Stimulated activated CD4-positive, alpha-beta T cell treated with anti-CD3 and anti-CD28 coated beads, TNF-alpha, amount 100 ng/mL, for 24 hours (primary cell): ENCODE measurements at places on chromosomes 12 and 14.

- DNase-seq = no peak
Observed at GRCh38 chr12:124305136-124305535, 10.2 kb downstream of the RFLNA start.

DNA sequence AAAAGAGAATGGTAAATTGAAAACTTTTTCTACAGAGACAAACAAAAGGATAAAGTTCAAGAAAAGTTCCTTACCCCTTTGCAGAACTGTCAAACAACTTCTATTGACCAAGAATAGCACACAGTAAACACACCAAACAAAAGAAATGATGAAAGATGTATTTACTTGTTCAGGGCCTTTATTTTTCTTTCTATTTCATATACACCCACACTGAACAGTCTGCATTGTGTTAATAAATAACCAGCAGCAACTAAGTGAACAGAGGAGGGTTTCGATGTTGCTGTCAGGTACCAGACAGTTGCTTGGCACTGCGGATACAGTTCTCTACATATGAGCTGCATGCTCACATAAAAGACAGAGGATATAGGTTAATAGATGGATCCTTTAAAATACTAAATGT lies 122.1 kb downstream of the SOX5 start:
- no peak for DNase-seq

DNA sequence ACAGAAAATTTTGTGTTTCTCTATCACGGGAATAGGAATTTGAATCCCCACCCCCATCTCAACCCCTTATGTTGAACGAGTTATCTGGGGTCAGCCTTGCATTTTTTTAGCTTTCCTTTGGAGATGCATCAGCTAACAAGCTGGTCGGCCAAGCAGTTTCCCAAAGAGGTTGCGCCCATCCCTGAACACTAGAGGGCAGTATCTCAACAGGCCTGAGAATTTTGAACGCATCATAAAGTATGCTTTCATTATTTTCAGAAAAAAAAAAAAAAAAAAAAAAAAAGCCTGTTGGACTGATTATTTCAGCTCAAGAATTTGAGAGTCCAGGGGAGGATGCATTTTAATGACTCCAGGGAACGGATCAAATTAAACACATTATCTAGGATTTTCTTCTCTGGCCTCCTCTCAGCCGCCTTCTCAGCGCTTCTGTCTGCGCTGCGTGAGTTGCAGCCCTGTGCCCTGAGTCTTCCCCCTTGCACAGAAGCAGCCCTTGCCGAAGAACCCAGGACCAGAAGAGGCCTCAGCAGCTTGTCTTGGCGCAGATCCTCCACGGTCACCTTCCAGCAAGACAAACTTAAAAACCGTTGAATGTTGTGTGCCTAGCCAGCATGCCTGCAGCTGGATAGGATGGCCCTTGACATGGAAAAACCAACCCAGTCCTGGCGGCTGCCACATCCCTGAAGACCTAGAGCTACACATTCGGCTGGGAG lies 76.6 kb upstream of the GZMB start:
- DNase-seq = peak; percentile 48

DNA sequence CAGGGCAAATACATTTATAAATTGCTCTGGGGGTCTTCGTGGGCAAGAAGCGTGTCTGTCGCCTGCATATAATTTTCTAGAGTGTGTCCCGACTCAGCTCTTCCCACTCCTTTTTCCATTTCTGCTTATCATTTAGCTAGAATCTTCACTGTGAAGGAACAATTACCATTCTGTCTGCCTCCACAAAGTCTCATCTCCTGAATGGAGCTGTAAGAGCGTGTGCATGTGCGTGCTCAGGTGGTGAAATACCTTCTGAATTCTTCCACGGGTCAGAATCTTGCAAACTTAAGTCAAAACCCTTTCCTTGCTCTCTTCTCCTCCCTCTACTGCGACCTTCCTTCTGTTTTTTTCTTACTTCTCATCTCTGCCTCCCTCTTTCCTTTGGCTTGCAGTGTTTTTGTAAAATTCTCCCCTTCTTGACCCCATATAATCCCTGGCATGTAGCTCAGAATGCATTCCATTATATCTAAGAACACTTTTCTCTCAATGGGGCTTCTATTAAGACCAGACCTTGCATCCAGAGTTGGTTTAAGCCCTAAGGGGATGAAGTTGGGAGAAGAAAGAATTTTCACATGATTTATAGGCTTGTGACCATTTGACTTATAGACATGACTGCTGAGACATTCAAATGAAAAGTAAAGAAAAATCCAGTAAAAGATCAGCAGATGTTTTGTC lies 25.0 kb upstream of the GSG1 start:
- no peak for DNase-seq

- DNase-seq = peak; percentile 28
Observed at GRCh38 chr14:76050797-76051392, 65.3 kb downstream of the IFT43 start.

- no peak for DNase-seq
Observed at GRCh38 chr14:23861666-23862065, 91.9 kb upstream of the DHRS4 start.

GRCh38 chr14:68651652-68652432 lies 141.0 kb downstream of the ZFP36L1 start:
- no peak for DNase-seq

DNA sequence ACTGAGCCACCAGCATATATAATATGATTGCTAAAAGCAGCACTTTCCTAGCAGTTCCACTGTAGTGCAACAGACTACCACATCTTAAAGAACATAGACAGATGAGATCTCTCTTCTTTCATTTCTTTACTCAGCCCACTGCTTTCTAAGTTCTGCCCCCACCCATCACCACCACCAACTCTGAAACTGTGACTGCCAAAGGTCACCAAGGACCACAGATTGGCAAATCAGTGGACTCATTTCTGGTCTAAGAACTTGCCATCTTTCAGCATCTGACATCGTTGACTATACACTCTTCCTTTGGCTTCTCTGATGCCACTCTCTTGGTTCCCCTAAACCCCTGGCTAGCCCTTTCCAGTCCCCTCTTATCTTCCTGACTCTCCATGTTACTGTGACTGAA lies 38.4 kb downstream of the IFNG start:
- peak; percentile 42 for DNase-seq

DNA sequence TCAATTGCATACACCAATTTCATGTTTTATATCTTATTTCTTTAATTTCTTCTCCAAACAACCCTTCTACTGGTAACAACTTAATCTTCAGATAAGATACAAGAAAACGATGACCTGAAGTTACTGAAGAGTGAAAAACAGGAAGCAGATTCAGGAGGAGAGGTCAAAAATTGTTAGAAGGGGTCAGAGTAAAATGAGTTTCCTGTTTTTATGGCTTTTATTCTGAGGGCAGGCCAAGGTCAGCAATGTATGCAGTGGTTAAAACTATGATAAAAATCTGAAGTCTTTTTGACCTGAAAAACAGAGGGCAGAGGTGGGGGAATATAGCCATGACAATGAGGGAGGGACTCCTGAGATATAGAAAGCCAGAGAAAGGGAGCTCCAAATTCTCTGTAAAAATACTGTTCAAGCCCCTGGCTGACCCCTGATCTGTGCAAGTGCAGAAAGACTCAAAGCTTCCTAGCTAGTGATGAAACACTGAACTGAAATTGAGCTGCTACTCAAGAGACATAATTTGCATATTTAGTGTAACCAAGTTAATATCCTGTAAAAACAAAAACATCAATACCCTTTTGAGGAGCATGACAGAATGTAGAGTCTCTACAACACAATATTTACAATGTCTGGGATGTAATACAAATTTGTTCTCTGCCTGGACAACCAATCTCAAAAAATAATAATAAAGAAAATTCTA lies 514.3 kb upstream of the SEL1L start:
- no peak for DNase-seq

- no peak for DNase-seq
Observed at GRCh38 chr14:101132051-101132571, 228.6 kb upstream of the RTL1 start.

- no peak for DNase-seq
Observed at GRCh38 chr12:121866331-121866730, 7.7 kb upstream of the HPD start.

GRCh38 chr14:53148671-53149070 lies 4.5 kb downstream of the DDHD1 start:
- no peak for DNase-seq

GRCh38 chr14:30252151-30252550 lies 306.8 kb upstream of the G2E3 start:
- no peak for DNase-seq

- DNase-seq = no peak
Observed at GRCh38 chr14:68404652-68405183, 388.1 kb downstream of the ZFP36L1 start.

DNA sequence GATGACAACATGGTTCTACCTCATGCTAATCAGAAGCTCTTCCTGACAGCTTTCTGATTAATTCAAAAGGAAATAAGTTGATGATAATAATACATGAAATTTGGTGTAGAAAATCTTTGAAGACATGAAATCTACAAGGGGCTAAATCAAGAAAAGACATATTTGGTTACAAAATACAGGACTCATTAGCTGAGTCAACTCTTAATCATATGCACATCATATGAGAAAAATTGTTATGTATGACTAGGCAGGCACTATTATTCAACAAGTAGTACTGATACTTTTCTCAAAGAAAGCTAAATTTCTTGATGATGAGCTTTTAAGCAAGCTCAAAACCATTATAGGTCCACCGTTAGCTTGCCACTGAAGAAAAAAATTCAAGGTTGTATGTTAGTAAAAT lies 7.1 kb downstream of the ABCC9 start:
- no peak for DNase-seq

DNA sequence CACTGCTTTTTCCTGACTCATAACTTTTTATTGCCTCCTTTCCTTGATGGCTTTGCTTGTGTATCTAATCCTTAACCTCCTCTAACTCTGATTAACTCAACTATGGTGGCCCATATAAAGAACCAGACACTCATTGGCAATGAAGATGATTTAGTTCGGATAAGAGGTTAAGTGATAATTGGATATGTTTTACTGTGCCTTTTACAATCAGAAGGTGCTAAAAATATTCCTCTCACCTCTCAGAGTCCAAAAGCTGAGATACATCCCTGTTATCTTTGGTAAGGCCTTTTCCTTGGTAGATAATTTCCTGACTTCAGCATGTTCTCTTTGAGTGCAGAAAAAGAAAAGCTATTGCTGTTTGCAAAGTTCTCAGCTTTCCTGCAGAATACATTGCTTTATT lies 367.7 kb downstream of the SLC16A7 start:
- no peak for DNase-seq

DNA sequence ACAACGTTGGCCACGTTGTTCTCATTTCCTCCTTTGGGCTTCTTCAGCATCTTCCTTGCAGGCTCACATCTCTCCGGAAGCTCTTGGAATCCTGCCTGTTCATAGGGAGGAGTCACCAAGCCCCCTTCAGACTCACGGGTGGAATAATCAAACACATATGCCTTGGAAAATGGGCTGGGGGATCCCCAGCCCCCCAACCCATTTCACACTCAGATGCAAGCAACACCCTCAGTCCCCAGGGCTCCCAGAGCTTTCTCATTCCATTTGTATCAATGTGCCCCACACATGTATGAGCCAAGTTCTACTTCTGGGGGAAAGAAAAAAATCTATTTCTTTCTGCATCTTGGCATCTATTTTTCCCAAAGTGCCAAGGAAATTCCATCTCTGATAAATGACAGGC lies 33.1 kb downstream of the WSCD2 start:
- DNase-seq = no peak

DNA sequence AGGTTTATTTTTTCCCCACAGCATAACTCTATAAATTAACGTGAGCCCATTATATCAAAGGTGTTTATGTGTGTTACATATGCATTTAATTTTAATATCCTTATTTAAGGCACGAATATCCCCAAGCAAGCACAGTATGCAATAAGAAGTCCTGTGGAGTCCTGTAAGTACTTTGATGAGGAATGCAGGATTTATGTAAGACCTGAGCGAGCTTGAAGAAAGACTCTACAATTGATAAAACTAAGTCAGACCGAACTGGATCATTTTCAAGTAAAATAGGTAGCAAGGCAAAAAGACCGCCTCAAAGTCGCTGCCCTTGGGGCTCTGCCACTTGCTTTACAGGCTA lies 755 bp downstream of the SLC25A21 start:
- no peak for DNase-seq

DNA sequence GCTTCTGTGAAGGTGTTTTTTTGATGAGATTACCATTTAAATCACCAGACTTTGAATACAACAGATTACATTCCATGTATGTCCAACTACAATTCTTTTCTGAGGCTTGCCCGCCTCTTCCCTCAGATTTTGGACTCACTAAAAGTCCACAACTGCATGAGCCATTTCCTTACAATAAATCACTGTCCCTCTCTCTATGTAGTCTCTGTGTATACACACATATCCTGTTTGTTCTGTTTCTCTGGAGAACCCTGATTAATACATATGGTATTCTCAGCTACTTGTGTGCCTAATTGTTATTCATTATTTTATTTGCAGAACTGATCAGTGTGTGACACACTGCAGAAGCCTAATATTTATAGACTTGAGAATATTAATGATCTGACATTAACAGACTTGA lies 2.4 kb upstream of the MIPOL1 start:
- no peak for DNase-seq

DNA sequence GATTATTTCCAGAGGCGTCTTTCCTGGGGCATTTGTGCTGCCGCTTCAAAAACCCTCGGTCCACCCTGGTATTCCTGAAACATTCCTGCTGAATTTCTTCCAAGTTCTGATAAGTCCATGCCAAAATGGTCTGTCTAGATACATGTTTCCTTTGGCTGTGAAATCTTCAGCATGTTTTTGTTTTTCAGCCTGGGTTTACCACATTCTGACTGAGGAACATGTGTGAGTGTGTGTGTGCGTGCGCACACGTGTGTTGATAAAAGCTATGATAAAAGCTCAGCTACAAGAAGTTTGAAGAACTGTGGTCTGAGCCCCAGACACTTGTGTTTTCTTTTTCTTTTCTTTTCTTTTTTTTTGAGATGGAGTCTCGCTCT lies 22.4 kb downstream of the ANKRD9 start:
- no peak for DNase-seq

- DNase-seq = no peak
Observed at GRCh38 chr12:66062290-66062625, 68.3 kb downstream of the LLPH start.

DNA sequence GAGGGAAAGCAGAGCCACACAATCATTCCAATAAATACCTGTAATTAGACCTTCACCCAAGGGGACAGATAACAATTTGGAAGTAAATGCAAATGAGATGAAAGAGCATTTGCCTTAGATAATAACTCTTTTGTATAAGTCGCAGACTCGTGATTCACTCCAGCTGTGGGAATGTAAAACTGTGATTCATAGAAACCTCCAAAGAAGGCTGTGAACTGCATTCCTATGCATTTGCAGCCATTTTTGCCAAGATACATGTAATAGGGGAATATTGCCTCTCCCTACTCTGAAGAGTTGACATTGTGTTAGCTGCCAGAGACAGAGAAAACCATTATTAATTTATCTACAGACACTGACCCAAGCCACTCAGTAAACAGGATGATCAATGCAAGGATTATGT lies 181.9 kb upstream of the ARHGAP5 start:
- DNase-seq = no peak

- DNase-seq = no peak
Observed at GRCh38 chr12:66964629-66965028, 285.8 kb upstream of the GRIP1 start.

- no peak for DNase-seq
Observed at GRCh38 chr12:47652521-47653234, 53.2 kb downstream of the RPAP3 start.

GRCh38 chr12:43728117-43728516 lies 30.5 kb downstream of the PUS7L start:
- DNase-seq = no peak

GRCh38 chr12:48712209-48712608 lies 4.3 kb downstream of the CCNT1 start:
- DNase-seq = no peak

- DNase-seq = no peak
Observed at GRCh38 chr14:70897464-70897863, 9.8 kb upstream of the PCNX1 start.
